ENCODE measurements at places on chromosomes 1 and 21.

DNA sequence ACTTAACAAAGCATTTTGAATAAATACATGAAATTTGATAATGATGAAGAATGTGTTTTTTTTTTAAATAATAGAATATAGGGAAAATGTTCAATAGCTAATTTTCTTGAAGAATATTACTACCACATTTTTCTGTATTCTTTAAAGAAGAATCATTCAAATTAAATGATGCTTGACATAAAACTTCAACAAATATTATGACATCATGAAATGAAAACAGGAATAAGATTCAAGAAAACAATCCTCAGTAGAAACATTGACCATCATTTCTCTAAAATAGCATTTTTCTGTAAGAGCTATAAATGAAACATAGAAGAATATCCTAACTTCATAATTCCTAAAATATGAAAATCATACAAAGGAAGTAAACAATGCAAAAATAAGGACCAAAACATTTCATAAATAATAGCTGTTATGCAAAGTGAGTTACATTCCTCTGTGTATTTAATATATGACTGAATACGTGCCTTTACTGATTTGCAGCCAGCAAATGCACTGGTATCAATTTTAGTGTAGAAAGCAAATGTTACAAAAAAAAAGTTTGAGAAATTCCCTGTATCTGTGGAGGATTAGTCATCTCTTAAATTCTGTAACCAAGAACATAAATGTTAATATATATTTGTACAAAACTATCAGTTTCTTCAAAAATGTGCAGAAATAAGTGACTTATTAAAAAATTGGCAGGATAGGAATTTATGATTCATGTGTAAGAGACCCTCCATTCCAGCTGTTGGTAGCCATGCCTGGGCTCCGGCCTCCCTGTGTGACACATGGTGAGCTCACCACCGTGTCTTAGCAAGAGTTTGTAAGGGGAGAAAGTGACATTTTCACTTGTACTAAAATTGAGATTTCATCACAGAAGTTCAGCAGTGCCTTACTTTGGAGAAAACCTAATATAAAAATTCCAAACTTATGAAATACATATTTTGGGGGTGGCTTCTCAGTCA, 15.0 kb upstream of the PTPN14 start:
- no peak for DNase-seq

GRCh38 chr1:17635811-17636210, 96.3 kb downstream of the ARHGEF10L start:
- no peak for DNase-seq

- no peak for DNase-seq
These were observed 112.0 kb downstream of the PDE4B start for GRCh38 chr1:65904681-65905083.

GRCh38 chr1:90726986-90727480, 9.9 kb upstream of the BARHL2 start:
- no peak for DNase-seq

DNA sequence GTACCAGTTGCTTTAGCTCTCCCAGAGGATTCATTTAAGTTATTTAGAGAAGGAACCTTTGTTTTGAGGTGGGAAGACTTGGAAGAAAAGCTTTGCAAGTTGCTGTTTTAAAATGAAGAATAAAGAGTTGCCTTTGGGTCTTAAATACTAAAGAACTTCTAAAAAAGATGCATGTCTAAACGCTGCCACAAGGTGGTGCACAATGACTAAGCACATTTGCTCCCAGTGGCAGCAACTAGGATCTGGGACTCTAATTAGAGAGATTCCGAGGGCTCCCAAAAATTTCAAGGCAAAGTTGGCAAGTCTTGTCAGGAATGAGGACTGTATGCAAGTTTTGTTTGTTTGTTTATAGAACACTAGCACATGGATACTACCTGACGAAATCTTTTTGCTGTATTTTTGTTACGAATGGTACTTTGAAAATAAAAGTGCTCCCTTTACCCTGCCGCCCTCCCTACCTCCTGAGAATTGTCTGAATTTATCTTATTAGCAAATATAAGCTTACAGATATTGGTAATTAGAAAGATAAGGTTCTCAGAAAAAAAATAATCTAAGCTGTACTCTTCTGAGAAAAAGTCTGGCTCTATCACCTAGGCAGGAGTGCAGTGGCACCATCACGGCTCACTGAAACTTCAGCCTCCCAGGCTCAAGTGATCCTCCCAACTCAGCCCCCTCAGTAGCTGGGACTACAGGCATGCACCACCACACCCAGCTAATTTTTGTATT, 121.8 kb downstream of the HFM1 start:
- DNase-seq: no peak

GRCh38 chr1:67711855-67712212, 26.8 kb downstream of the GADD45A start:
- DNase-seq: no peak

DNA sequence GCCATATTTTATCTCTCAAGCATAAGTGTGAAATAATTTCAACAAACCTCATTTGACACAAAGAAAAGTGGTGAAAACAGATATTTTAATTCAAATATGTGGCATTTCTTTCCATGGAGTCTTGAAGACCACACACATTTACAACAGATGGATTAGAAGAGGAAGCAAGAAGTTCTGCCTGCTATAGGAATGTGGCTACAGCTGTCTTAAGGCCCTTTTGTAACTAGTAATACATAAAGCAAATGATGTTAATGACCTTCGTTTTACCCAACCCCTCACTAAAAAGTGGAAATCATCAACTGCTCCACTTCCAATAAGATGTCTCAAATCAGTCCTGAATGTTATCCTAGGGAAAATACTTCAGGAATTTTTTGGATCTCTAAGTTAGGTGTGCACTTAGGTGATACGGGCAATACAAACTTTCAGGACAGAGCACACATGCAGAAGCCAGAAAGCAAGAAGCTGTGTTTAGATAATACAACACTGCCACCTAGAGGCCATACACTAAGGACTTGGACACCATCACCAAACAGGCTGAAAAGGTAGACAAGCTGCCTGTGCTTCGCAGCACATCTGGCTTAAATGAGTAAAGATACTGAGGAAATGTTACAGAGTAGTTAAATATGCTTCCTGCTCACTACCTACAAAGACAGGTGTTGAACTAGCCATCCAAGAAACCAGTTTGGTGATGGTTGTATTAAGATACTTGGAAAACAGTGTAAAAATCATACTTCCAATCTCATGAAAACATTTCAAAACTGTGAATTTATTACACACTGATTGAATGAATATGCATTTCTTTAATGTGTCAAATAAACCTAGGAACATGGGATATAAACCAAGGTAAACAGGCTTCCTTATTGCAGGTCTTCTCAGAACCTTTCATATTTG, 24.4 kb downstream of the RRAGC start:
- no peak for DNase-seq

- DNase-seq: no peak
These were observed 492.0 kb upstream of the VAMP3 start for GRCh38 chr1:7278827-7279765.

GRCh38 chr21:37562920-37563640, 196.5 kb downstream of the DYRK1A start:
- peak; percentile 6 for DNase-seq

DNA sequence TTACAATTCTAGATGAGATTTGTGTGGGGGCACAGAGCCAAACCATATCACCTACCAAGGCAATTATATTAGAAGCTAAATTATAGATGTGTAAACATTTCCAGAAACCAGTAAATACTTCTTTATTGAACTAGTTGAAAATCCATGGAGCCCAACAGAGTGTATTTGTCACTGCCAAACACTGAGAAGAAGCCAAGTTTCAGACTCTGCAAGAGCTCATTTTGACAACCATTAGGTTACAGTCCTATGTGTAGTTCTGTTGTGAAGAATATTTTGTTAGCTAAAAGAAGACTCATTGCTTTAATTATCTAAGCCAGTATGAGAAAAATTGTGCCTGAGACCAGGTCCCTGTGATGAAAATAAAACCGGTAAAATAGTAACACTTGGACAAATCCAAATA, 358.9 kb upstream of the SGIP1 start:
- no peak for DNase-seq

DNA sequence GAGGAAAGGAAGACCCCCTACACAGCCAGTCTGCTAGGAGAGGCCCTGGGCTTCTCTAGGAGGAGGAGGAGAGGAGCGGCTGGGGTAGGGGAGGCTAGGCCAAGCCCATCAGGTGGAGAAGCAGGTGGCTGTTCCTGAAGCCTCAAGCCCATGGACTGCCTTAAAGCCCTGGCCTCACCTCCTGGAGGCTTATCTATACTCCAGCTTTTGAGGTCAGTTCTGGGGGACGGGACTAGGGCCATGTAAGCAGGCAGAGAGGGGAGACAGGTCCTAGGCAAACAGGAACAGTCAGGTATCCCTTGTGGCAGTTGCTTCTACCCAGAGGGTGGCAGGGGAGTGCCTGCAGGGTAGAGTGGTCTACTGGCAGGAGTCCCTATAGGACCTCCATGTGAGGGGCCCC, 40.6 kb downstream of the KCNC4 start:
- no peak for DNase-seq

DNA sequence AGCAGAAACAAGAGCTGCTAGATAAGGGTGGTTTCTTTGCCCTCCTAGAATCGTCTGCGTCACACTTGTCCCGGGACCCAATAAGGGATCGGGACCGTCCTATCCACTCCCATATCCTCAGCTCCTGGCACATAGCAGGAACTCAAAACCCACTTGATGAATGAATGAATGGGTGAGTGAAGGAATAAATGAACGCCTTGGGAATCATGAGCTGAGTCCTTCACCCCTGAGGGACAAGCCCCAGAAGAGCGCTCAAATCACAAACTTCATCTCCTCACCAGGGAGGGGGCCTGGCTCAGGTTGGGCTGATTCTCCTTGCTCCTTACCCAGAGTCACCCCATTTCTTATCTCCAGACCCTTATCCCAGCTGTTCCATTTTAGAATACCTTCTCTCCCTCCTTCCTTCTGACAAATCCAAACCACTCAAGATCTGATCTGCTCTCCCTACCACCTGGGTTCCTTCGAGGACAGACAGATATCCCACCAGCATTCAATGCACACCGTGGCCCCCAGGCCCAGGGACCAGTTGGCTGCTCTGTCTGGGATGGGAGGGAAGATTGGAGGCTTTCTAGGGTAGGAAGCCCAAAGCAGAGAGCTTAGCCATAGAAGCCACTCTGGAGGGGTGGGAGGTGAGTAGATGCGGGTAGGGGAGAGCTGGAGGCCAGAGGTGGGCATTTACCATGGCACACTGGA, 643 bp upstream of the MOB3C start:
- no peak for DNase-seq

DNA sequence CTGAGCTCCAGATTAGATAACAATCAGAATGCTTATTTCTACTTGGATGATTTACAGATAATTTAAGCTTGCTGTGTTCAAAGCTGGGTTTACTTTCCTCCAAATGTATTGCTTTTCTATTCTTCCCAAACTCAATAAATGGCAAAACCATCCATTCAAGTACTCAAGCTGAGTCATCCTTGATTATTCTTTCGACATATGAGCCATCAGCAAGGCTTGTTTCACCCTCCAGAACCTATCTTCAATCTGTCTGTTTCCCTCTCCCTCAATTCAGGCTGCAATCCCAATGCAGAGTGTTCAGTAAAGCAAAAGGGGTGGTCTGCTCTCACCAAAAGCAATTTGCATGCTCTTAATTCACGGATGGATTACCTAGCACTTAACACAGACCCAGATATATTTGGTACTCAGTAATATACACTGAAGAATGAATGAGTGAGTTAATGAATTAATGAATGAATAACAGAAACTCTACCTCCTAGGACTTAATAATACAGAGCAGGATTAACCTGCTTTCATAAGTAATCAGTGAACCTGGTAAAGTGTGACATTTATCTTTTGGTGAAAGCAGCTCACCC, 41.9 kb downstream of the DDR2 start:
- no peak for DNase-seq

DNA sequence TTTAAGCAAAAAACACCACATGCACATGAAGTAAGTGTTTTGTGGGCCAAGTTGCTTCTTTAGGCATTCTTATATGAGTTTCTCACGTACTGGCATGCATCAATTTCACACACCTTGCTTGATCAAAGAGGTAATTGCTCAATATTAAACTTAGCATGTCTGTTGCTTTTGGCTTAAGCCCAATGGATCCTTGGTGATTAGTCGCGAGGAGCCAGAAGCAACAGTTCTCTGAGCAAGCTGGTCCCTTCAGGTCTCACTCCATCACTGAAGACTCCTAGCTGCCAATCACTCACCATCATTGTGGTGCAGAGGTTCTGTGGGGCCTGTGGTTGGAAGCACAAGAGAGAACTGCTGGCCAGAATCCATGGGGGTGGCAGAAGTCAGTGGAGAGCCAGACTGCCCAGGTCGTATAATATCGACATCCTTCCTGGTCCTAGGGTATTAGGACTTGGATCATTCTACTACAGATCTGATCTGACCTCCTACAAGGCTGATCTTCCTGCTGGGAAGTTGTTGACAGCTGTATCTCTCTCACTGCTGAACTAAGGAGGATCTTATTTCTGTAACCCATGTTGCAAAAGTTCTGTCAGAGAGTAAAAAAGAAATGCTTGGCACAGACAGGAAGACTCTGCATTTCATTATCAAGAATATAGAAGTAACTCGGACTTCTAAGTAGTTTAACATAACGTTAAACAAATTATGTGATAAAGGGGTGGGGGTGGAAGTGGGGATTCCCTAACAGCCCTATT, 140.5 kb downstream of the NTPCR start:
- no peak for DNase-seq

- no peak for DNase-seq
These were observed 91.3 kb downstream of the RPE65 start for GRCh38 chr1:68358439-68358838.

DNA sequence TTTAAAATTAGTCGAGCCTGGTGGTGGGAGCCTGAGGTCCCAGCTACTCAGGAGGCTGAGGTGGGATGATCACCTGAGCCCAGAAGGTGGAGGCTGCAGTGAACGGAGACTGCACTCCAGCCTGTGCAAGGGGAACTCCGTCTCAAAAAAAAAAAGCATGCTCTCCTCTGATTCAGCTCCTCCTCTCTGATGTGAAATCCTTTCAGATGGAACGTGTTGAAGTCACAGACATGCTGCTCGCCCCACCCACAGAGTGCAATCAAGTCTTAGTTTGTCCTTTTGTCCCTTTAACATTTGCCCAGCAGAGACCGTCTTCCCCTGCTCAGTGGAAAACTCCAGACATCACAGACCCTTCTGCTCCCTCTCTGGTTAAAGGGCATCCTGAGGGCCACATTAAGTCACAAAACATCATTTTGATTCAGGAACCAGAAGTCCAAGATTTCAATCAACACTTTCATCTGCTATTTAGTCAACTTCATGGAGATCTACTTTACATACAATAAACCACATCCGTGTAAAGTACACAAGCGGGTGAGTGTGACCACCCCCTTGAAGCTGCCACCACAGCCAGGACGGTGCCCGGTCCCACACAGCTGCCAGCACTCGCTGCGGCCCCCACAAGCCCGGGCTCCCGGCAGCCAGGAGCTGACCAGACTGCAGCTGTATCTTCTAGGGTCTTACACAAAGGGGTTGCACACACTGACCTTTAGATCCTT, 18.9 kb upstream of the RNF223 start:
- DNase-seq: no peak

- no peak for DNase-seq
These were observed 305.9 kb downstream of the AJAP1 start for GRCh38 chr1:4960336-4960735.

- no peak for DNase-seq
These were observed 9.4 kb downstream of the HSPG2 start for GRCh38 chr1:21927533-21928237.

Measured in activated T-helper 1 cell treated with Interleukin-2 at 50 U/mL for 16 hours (primary cell).